ENCODE measurements at places on chromosomes 6 and 20.

- no peak for DNase-seq
Measured at GRCh38 chr6:125252891-125253290, 48.9 kb downstream of the HDDC2 start.

DNA sequence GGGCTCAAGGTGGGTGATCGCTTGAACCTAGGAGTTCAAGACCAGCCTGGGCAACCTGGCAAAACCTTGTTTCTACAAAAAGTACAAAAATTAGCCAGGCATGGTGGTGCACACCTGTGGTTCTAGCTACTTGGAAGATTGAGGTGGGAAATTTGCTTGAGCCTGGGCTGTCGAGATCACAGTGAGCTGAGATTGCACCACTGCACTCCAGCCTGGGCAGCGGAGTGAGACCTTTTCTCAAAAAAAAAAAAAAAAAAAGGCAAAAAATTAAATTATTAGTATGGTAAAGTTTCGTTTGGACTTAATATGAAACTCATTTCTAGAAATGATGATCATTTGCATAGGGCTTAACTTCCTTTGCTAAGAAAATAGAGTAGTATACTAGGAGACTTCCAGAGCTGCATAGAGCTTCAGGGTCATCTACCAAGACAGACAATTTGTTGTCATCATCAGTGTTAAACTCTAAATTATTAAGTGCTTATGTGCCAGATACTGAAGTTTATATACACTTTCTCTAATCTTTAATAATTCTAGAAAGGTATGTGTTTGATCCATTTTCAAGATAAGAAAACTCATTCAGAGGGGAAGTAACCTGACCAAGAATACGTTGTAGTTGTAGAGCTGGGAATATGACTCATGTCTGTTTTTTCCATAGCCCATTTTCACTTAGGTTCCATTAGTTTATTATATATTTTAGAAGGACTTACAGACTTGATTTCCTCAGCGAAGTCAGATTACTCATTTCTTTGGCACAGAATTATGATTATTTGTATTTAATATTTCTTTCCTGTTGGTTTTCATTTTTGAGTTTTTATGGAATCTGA is 84.5 kb downstream of the SLC16A10 start:
- no peak for DNase-seq

DNA sequence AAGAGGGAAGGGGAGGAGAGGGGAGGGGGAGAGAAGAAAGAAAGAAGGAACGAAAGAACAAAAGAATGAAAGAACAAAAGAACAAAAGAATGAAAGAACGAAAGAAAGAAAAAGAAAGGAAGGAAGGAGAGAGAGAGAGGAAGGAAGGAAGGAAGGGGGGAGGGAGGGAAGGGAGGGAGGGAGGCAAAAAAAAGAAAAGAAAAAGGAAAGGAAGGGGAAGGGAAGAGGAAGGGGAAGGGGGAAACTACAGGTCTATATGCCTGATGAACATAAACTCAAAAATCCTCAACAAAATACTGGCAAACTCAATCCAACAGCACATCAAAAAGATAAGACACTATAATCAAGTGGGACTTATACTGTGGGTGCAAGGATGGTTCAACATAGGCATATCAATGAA is 13.7 kb upstream of the LGSN start:
- DNase-seq = no peak

- DNase-seq = no peak
Measured at GRCh38 chr6:144351379-144352127, 66.4 kb downstream of the UTRN start.

DNA sequence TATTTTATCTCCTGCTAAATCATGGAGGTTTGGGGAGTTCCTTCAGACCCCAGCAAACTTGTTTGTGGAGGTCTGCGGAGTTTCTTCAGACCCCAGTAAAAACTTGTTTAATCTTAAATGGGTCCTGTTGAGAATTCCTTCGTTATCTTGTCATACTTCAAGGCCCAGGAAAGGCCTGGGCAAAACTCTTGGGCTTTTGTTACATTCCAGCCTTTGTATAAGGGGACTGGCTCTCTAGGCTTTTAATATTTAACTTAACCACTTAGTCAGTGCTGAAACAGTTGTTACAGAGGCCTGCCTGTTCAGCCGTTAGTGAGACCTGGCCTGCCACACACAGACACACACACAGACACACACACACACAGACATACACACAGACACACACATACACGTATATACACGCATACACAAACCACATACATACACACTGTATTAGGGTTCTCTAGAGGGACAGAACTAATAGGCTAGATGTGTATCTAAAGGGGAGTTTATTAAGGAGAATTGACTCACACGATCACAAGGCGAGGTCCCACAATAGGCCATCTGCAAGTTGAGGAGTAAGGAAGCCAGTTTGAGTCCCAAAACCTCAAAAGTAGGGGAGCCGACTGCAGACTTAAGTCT is 21.3 kb upstream of the CST3 start:
- DNase-seq = no peak

GRCh38 chr6:105591053-105591452 is 188.2 kb upstream of the PREP start:
- DNase-seq = no peak

GRCh38 chr20:19764207-19764606 is 6.1 kb downstream of the RIN2 start:
- no peak for DNase-seq
